ENCODE measurements at places on chromosomes 7 and 10. TPM values are rescaled to one million over a fixed set of nuclear protein-coding genes. Genes with fewer than 3 reads are reported as not detected.

GSTO1 gene
- total RNA-seq = 69.3 TPM

COPS6 gene
- 69.7 TPM for total RNA-seq

TRIM50 gene
- not detected for total RNA-seq

RHBDD2 gene
- total RNA-seq = 18.9 TPM

NPFFR1 gene
- total RNA-seq = not detected

BUB3 gene
- 145 TPM for total RNA-seq

ARHGAP22 gene
- total RNA-seq = 85.4 TPM

ETV1 gene
- total RNA-seq = 33.4 TPM

CYP2W1 gene
- total RNA-seq = not detected

GPR26 gene
- not detected for total RNA-seq

PAPOLB gene
- 0.07 TPM for total RNA-seq

FAM131B gene
- total RNA-seq = 3.2 TPM

CARD11 gene
- total RNA-seq = not detected

DLX6 gene
- total RNA-seq = 0.23 TPM

CCL24 gene
- total RNA-seq = not detected

ENO4 gene
- 0.13 TPM for total RNA-seq

VWDE gene
- total RNA-seq = not detected

DCLRE1A gene
- total RNA-seq = 6.1 TPM

PKD2L1 gene
- total RNA-seq = not detected

GRID1 gene
- 0.46 TPM for total RNA-seq

MOGAT3 gene
- not detected for total RNA-seq

RET gene
- 0.23 TPM for total RNA-seq

BTAF1 gene
- total RNA-seq = 48.8 TPM

KLF14 gene
- not detected for total RNA-seq

HOXA2 gene
- total RNA-seq = 1.2 TPM

TRIM8 gene
- 138 TPM for total RNA-seq

TACC2 gene
- 8.8 TPM for total RNA-seq

NPSR1 gene
- not detected for total RNA-seq

PPP2R2D gene
- total RNA-seq = 29.6 TPM

SPDYE9 gene
- total RNA-seq = not detected

CCAR1 gene
- 27.8 TPM for total RNA-seq

SPDYE11 gene
- total RNA-seq = not detected
